ENCODE measurements at places on chromosomes 3 and 15.

DNA sequence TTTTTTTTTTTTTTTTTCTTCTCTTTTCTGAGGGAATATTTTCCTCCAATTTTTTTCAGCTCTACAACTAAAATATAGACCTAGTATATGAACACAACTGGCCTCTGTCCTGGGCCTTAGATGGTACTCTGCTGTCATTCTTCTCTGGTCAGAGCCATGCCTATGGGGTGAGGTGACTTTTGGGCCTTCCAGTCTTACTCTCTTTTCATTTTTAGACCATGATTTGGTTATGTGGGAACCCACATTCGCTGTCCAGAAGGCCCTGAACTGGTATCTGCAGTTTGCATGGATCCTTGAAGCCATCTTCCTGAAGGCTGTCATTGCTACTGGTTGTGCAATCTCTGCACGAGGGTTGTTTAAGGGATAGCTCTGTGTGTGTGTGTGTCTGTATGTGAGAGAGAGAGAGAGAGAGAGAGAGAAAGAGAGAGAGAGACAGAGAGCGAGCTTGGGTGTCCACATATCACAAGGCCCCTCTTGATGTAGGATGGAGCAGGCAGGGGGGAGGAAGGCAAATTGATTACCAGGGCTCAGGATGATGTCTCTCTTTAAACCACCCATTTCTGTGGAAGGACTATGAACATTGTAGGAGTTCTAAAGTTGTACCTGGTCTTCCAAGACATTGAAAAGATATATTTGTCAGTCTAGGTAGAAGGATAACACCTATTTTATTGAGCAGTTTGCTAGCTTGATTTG, 6.9 kb downstream of the TGFBR2 start:
- no peak for DNase-seq

DNA sequence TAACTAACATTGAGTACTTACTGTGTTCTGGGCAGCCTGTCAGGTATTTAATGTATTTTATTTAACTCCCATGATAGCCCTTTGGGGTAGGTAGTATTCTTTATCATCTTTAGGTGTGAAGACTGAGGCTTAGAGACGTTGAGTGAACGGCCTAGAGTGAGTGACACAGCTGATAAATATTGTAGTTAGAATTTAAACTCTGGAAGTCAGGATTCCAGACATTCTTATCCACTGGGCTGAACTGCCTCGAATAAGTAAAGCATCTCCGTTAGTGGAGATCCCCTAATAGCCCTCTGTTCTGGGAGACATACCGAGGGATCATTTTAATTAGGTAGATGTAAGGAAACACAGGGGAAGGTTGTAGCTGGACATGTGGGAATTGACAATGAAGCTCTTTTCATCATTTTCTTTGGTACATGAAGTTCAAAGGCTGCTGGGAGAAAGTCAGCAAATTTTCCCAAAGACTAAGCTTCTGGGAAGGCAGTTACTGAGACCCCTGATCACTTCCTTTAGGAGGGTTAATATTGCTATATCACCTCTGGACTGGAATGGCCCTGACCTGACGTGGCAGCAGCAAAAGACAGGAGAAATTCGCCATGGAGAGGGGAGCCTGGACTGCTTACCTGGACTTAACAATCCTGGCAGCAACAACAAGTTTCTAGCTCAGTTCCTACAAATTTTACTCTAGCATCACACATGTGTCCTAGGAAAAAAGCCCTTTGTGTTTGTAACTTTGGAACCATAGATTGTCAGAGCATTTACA, 11.7 kb upstream of the PDCD6IP start:
- no peak for DNase-seq

- no peak for DNase-seq
Observed at GRCh38 chr3:66692766-66693150, 191.9 kb upstream of the LRIG1 start.

- peak; percentile 53 for DNase-seq
Observed at GRCh38 chr3:70550723-70551319, 238.4 kb upstream of the MDFIC2 start.

- no peak for DNase-seq
Observed at GRCh38 chr3:88795503-88795902, 311.9 kb upstream of the EPHA3 start.

DNA sequence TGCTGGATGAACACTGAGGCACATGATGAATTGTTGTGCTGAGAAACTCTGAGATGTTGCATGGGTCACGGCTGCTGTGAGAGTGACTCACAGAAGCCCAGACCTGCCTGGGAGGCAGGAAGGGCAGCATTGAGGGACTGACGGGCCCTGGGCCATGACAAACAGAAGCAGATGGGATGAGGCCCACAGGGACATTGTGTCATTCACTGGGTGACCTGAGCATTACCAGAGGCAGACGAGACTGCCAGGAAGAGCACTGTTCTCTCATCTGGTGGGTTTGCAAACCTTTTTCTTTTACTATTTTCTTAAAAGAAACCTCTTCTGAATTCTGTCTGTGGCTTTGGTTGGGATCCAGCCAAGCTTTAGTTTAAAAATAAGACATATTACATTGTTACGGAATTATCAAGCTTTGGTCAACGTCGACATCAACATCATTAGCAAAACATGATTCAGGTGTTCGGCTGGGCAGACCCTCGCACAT, 67.8 kb downstream of the BDH1 start:
- DNase-seq = no peak

DNA sequence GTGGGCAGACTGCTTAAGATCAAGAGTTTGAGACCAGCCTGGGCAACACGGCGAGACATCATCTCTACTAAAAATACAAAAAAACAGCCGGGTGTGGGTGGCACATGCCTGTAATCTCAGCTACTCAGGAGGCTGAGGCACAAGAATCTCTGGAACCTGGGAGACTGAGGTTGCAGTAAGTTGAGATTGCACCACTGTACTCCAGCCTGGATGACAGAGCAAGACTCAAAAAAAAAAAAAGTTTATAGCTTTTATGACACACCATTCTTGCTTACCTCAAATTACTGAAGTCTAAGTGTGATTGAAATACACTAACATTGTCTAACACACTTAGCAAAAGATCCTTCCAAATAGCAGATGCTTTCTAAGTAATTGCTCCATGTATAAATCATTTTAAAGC, 207.6 kb downstream of the STAG1 start:
- no peak for DNase-seq

GRCh38 chr15:82646250-82647044, 716 bp downstream of the CPEB1 start:
- DNase-seq = no peak

- DNase-seq = no peak
Observed at GRCh38 chr3:195895078-195895860, 13.1 kb downstream of the TNK2 start.

DNA sequence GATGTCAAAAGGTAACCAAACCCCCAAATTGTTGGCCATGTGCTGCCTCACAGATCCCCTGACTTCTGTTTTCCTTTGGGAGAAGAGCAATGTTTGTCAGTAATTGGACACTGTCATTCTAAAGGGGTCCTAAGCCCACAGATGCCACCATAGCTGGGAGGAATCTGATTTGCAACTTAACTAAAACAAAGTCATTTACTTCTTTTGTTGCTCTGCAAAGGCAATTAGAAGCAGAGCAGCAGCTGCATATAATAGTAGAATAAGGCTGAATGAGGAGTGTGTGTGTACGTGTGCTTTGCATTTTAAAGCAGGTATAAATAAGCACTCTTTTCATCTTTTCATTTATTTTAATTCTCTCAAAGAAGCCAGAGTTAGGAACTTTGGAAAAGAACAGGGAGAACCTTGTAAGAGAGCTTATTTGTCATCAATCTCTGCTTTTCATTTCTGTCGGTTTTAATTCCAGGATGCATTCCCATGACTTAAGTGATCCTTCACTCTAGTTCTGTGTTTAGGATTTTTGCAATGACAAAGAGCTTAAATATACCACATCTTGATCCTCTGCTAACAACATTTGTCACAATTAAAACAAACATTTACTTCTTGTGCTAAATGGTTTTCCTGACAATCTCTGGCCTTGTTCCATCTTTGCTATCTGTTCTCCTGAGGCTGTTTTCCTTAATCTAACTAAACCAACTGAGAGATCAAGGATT, 530.2 kb upstream of the CBLB start:
- DNase-seq = no peak

- DNase-seq = no peak
Observed at GRCh38 chr15:72965671-72966070, 86.6 kb upstream of the NEO1 start.

DNA sequence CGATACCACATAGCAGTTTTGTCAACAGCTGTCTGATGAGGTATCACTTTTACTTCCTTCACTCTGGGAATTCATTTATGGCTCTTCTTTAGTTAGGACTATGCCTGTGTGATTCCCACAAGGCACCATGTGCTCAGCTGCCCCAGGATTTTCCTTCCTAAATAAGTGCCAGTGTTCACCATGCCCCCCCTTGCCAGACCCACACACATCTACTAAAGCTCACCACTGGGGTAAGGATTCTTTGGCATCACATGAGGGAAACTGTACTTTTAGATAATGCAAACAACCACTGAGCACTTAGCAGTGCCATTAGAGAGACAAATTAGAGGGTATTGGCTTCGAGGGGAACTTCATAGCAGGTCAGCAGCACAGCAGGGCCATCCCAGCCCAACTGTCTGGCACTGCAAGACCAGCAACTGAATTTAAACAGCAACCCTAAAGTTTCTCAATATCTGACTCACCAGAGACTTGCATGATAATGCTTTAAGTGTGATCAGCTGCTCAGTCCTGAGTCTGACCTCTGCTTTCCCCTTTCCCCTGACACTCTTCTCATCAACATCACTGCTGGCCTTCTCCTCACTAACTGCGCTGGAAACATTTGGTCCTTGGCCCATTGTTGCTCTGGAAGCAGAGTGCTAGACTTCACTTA, 114.3 kb downstream of the STAC start:
- no peak for DNase-seq

DNA sequence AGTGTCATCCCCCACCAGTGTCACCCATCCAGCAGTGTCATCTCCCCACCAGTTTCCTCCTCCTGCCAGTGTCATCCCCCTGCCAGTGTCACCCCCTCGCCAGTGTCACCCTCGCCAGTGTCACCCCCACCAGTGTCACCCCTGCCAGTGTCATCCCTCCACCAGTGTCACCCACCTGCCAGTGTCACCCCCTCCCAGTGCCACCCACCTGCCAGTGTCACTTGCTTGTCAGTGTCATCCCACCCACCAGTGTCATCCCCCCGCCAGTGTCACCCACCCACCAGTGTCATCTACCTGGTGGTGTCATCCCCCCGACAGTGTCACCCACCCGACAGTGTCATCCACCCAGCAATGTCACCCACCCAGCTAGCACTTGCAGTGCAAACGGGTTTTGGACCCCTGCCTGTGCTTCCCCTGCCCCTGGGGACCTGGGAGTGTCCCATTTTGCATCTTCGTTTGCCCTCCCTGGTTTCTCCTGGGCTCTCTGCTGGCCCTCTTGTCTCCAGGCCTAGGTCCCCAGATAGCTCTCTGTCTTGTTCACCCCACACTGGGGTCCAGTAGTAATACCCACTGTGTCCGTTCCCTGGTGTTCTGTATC, 99.8 kb upstream of the PRR20G start:
- DNase-seq = no peak

DNA sequence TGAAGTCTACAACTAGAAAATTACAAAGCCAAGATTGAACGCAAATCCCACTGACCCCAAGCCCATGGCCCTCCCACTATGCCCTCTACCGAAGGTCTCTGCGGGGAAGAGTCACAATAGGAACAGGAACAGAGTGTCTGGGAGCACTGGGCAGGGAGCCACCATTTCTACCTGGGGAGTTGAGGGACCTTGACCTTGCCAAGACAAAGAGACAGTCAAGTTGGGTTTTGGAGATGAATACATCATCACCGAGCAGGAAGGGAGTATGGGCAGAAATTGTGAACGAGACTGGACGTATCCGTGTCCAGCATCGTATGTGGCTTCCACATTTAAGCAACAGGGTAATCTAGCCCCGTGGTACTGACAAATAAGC, 30.8 kb upstream of the BFSP2 start:
- no peak for DNase-seq

- DNase-seq = no peak
Observed at GRCh38 chr3:181919375-181919774, 207.7 kb downstream of the SOX2 start.

GRCh38 chr3:51257870-51258269, 127.2 kb upstream of the MANF start:
- DNase-seq = no peak

- no peak for DNase-seq
Observed at GRCh38 chr15:44137750-44138149, 57.3 kb downstream of the FRMD5 start.

DNA sequence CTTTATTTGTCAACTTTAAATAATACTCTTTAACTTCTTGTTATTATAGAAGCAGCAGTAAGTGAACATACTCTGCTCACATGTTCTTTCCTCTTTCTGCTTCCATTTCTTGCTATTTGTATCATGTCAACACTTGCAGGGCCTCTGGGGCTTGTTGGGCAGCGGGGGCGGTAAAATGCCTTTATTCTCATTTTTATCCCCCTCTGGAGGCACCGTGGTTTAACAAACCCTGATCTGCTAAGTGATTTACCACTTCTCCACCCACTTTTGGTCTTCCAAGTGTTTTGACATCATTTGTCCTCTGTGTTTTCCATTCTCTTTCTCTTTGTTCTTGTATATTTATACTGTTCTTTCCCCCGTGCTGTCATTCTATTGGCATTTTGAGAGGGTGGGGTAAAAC, 33.9 kb downstream of the SCN10A start:
- DNase-seq = no peak

DNA sequence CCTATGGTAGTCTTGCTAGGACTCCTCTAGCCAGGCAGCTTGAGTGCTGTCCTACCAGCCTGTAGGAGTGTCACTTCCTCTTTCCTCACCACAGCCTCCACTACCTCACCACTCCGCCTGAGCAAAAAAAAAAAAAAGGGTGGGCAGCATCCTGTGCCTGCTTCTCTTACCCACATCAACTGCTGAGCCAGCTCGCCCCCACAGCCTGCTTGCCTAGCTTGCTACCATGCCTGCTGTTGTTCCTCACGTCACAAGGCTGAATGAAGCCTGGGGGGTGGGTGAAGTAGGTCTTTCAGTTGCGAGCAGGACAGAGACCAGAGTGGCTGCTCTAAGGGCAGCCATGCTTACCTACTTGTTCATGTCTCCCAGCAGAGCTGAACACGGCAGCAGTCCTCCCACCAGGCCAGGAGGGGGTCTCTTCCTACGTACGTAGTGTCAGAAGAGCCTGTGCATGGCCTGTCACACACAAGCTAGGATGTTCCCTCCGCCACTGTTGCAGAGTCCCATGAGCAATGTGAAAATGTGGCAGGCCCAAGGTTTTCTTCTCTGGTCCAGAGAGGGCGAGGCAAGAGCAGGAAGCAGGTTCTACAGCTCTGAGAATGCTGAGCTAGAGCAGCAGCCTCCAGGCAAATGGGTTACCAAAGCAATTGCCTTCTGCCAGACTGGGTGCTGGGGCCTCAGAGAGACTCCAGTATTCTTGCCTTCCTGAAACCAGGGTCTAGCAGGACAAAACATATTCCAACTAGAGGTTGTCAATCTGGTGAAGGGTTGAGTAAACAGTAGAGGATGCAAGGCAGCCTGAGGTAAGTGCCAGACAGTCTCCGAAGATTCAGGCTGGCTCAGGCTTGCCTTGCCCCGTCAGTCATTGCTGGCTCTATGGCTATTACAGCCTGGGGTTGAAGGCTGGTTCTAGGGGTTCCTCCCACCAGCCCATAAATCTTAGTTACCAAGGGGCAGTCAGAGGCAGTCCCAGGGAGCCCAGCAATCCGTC, 8.1 kb downstream of the PPM1M start:
- DNase-seq = no peak

- no peak for DNase-seq
Observed at GRCh38 chr3:148084931-148085330, 612.8 kb upstream of the AGTR1 start.

- DNase-seq = peak; percentile 99
Observed at GRCh38 chr15:73964736-73965093, 27.4 kb downstream of the STOML1 start.

- DNase-seq = no peak
Observed at GRCh38 chr3:113948015-113948917, 453 bp downstream of the ZDHHC23 start.

GRCh38 chr3:151265866-151266265, 12.5 kb downstream of the P2RY14 start:
- no peak for DNase-seq

Data from omental fat pad (tissue), 4 donors.